ENCODE measurements at places on chromosomes 5 and 9.

GRCh38 chr9:35728041-35728971 is 3.7 kb downstream of the TLN1 start:
- DNase-seq, result peak; percentile 66

DNA sequence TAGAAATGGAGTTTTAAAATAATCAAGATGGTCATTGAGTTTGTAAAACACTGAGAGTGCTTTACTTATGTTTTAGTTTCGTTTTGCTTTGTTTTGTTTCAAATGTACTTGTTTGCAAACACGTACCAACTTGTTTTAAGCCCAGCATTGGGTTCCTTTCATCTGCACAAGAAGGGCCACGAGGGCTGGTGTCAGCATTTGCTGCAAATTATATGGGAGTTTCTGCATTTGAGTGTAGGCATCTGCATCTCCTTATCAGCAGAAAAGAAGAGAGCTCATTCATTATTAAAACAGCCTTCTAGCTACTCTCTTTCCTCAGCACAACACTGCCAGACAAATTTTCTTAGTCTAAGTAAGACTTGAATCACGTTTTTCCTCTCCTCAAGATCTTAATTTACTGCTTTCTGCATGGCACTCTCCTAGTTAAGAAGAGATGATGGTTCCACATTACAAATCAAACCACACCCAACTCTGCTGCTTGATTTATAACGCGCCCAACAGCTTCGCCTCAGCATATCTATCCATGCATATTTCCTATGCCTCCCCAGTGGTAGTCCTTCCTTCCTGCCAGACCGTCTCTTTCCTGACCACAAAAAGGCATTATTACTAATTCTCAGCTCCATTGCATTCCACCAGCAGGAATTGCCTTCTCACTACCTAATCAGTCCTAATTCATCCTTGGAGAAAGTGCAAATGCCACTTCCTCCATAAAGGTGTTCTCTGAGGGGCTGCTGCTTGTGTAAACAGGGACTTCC is 95.2 kb upstream of the CAST start:
- no peak for DNase-seq

DNA sequence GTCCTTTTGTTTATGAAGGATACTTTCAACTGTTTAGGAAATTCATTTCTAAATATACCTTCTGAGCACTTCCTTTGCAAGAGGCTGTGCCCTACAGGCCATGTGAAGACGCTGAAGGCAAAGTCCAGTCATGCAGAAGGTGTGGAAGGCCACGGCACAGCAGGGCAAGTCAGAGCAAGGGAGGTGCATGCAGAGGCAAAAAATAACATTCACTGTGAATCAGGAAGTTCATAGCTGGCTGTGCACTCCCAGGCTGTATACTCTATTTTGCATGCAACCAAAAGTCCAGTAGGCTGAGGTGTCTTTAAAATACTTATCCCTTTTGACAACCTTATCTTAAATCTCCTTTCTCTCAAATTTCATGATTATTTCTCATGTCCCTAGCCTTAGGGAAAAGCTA is 50.3 kb downstream of the GNAQ start:
- peak; percentile 49 for DNase-seq

DNA sequence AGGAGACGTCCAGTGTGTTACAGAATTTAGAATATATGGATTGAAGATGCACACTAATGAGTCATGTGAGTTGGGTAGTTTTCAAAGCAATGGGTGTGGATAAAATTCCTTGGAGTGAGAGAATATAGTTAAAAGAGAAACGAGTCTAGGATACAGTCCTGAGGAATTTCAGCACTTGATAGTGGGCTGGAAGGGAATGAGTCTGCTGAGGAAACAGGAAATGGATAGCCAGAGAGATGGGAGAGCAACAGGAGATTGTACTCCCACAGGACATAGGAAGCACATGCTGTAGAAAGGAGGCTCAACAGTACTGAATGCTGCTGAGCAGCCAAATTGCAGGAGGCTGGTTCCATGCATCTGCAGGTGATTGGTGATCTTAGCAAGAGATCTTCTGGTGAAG is 68.1 kb downstream of the FBN2 start:
- no peak for DNase-seq

DNA sequence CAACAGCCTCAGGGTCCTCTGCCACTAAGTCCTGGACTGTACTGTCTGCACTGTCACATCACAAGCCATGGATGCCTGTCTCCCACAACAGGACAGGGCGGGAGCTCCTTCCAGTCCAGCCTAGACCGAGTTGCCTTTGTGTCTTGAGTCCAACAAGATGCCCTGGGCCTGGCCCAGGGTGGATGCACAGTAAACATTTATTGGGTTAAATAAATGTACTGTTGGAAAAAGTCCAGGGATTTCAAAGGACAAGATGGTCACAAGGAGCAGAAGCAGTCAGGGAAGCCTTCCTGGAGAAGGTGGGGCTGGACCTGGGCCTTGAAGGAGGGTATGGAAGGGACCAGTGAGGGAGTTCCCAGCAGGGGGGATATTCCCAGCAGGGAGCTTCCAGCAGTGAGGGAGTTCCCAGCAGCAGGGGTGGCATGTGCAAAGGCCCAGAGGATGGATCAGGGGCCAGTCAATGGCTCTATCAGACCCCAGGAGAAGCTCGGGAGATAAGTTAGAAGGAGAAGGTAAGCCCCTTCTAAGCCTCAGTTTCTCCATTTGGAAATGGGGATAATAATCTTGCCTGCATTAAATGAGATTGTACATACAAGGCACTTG is 72.7 kb upstream of the NEURL1B start:
- no peak for DNase-seq

DNA sequence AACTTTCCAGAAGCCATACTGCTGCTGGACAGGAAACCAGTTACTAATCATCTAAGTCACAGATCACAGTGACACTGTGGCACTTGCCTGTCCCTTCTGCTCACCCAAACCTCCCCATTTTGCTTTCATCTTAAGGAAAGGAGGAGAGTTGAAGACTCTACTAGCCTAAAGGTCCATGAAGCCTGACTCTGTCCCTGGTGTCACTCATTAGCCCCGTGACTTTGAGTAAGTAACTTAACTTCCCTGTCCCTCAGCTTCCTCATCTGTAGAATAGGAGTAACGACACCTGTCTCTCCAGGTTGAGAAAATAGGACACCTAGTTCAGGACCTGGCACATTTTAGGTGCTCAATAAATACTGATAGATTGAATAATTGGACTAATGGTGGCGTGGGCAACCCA is 536 bp upstream of the SLC6A7 start:
- DNase-seq, result no peak

- no peak for DNase-seq
These were observed 20.9 kb downstream of the CCNJL start for GRCh38 chr5:160291467-160291866.

DNA sequence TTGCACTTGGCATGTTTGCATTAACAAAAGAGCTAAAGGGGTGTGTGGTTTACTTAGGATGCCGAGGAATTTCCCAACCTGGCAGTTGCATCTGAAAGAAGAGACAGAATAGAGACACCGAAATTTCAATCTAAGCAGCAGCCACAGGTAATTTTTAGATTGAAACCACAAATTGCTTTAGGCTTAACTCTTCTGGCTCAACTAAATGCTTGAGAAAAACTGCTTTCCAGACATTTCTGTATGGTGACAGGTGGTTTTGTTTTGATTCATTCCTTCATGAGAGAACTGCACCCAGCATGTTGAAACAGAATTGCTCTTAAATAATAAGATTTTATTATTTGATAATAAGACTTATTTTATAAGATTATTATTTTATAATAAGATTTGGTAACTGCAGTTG is 21.5 kb downstream of the SECISBP2 start:
- DNase-seq, result no peak

DNA sequence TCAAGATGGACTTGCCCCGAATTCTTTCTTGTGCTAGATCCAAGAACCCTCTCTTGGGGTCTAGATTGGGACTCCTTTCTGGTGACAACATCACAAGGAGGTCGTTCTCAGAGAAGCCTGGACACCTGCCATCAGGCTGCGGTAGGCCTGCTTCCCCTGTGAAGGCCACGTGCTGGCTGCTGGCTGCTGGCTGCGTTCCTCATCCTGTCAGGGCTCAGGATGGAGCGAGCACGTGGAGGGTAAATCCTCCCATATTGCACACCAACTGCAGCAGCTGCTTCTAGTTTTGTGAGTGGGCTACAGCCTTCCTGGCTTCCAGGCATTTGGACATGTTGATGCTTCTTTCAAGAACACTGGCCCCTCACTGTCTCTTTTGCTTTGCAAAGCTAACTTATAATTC is 95.6 kb downstream of the HSPA4 start:
- no peak for DNase-seq

DNA sequence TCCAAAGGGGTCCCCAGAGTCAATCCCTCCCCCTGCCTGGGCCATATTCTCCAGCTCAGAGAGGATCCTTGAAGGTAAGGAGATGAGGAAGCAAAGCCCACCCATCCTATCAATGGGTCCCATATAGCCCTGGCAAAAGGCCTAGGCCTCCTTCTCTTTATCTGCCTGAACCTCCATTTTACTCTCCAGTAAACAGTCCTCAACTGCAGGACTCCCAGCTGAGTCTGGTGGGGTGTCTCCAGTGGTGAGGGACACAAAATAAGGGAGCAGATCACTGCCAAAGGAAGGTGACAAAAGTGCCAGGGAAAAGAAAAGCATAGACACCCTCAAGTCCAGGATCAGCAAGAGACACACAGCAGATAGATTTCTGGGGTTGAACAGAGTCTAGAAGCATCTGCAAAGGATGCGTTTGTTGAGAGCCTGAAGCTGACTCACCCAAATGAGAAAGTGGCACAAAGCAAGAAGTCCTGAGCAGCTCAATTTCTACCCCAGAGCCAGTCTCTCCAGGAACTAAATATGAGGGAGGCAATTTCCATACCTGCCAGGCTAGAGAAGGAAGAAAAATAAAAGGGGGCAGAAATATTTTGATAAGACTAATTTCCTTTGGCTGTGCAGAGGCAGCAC is 2.7 kb upstream of the EBF1 start:
- DNase-seq, result no peak

- DNase-seq, result no peak
These were observed 34.4 kb downstream of the TTLL11 start for GRCh38 chr9:122058709-122059108.

GRCh38 chr5:73902327-73903051 is 276.5 kb downstream of the ARHGEF28 start:
- peak; percentile 72 for DNase-seq

DNA sequence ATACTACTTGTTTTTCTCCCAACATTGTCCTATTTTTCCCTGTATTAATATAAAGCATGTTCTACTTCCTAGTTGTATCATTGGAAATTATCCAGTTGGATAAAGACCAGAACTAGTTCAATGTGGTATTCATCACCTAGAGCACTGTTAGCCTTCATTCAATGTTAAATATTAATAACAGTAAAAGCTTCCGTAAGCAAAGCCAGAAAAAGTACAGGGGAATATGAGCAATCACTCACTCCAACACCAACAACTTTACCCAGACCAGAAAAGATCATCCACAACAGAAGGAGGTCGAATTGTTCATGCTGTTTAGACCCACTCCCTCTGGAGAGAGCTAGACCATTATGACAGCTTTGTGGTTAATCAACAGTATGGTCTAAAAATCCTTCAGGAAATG is 728.4 kb downstream of the MAT2B start:
- no peak for DNase-seq

DNA sequence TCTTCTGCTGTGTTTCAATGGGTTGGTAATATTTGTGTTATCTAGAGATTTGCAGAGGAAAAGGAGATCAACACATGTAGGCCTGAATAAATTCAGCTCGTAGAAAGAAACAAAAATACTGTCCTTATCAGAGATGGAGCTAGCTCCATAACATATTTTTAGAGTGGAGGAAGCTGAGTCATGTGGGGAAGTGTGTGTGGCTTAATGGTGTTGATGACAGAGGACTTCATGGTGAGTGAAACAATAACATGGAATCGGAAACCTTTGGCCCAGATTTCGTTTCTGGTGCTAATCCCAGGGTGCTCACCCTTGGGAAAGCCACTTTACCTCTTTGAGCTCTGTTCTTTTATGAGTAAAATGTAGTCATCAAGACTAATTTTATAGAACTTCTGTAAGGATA is 825.0 kb downstream of the TLR4 start:
- DNase-seq, result no peak

- DNase-seq, result no peak
These were observed 326.4 kb downstream of the TRIM32 start for GRCh38 chr9:117013440-117013995.

DNA sequence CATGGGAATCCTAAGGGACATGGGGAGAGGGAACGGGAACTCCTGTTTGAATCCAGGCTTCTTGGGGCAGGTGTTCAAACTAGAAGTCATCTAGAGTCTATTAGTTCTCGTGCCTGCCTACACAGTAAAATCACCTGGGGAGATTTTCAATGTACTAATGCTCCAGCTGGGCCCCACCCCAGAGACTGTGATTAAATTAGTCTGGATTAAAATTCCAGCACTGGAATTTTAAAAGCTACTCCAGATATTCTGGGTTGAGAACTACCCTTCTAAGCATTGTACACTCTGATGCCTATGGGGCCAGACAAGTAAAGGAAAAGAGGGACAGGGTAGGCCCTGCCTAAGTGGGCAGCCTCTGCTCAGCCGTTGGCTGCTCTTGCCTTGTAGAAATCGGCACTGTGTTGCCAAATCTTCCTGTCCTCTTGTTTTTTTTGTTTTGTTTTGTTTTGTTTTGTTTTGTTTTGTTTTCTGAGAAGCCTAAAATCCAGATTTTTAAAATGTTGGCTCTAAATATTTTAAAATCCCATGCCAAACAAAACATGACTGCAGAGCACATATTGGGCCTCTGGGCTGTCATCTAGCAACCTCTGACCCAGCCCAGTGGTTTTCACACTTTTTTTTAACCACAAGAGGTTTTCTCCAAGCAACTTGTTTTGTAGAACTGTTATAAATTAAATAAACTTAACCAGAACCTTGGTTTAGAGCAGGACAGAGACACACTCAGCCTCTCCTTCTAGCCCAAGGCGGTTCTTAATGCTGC is 29.0 kb downstream of the ADRB2 start:
- no peak for DNase-seq

DNA sequence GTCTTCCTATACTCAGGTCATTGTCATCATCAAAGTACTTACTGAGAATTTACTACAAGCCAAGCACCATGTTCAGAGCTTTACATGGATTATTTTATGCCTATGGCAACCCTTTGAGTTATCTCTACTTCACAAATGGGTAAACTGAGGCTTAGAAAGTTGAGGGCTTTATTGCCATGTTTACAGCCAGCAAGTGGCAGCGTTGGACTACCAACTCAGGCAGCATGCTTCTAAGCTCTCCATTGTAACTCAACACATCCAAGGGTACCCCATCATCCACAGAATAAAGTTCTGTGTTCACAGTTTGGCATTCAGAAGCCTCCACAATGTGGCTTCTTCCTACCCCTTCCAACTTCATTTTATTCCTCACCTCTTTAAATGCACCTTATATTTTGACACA is 422.6 kb upstream of the GRIA1 start:
- no peak for DNase-seq

GRCh38 chr5:124720593-124720992 is 25.8 kb downstream of the ZNF608 start:
- DNase-seq, result no peak

GRCh38 chr5:155282503-155283107 is 269.1 kb downstream of the KIF4B start:
- DNase-seq, result no peak

- DNase-seq, result no peak
These were observed 49.2 kb upstream of the PPP1R2B start for GRCh38 chr5:156800929-156801328.
